ENCODE measurements at places on chromosomes 1 and 21. TPM values are rescaled to one million over a fixed set of nuclear protein-coding genes. Genes with fewer than 3 reads are reported as not detected.

CLIC6 gene
- not detected for total RNA-seq

TRIM63 gene
- total RNA-seq = not detected

LMX1A gene
- not detected for total RNA-seq

KRTAP10-6 gene
- not detected for total RNA-seq

GAS5 gene
- total RNA-seq = 253 TPM

CDK18 gene
- total RNA-seq = 31.5 TPM

FMN2 gene
- 8.8 TPM for total RNA-seq

ZMYM1 gene
- total RNA-seq = 12.4 TPM

- DNase-seq = no peak
Measured at GRCh38 chr1:33180911-33181890, 642 bp downstream of the TRIM62 start.

- peak; percentile 52 for DNase-seq
Measured at GRCh38 chr1:36155408-36156328, at the start of gene MAP7D1. Gene MAP7D1 (plus strand): TSS chr1:36156160. CDS start chr1:36156418, 258 bp downstream.

- no peak for DNase-seq
Measured at GRCh38 chr1:63688302-63688890, 85.4 kb upstream of the ROR1 start.

GRCh38 chr1:209620487-209620884 lies 31.7 kb downstream of the LAMB3 start:
- DNase-seq = no peak

- peak; percentile 72 for DNase-seq
Measured at GRCh38 chr1:37477198-37477931, 3.0 kb downstream of the ZC3H12A start.

DNA sequence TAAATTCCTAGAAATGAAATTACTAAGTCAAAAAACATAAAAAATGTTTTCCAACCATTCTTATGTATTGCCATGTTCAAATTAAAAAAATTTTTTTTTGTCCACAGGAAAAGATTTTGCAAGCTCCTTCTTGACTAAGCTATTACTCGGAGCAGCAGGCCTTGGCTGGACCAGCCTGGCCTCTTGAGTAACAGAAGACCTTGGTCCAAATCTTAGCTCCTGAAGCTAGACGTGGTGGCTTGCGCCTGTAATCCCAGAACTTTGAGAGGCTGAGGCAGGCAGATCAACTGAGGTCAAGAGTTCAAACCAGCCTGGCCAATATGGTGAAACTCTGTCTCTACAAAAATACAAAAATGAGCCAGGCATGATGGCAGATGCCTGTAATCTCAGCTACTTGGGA lies 77.6 kb downstream of the CLSTN1 start:
- no peak for DNase-seq

DNA sequence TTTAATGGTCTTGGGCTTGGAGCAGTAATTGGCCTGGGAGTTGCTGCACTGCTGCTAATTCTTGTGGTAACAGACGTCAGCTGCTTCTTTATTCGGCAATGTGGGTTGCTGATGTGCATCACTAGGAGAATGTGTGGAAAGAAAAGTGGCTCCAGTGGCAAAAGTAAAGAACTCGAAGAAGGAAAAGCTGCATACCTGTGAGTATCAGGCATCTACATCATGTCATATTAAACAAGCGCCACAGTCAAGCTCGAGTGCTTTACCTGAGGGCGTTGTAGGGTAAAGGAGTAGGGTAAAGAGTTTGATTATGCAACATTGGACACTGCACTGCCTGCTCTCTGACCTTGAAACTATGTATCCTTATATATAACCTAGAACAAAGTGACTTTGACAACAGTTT lies 510.6 kb downstream of the NCAM2 start:
- DNase-seq = no peak

DNA sequence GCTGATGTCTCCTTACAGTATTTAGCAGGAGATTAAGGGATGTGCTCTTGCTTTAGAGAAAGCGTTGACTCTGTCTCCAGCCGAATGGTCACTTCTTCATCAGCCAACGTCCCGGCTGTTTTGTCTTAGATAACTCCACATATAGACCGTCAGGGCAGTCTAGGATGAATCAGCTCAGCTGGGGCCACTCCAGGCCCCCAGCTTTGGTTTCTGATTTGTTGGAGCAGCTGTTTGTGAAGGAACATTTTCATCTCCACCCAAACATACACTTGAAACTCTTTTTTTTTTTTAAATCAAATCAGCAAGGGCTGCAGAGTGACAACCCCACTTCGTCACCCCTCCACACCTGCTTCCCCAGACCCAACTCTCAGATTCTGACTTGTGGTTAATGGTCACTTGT lies 206.1 kb upstream of the GALNT2 start:
- no peak for DNase-seq

- DNase-seq = no peak
Measured at GRCh38 chr21:42218836-42219605, at the start of gene ABCG1. Gene ABCG1 (plus strand): TSS chr21:42219140. CDS start chr21:42219263, 123 bp downstream.

- DNase-seq = peak; percentile 72
Measured at GRCh38 chr1:96966536-96967138, 245.1 kb downstream of the PTBP2 start.

GRCh38 chr1:234206651-234207284 lies 166.5 kb upstream of the COA6 start:
- DNase-seq = peak; percentile 94

Measured in A172 (cell line).